BJ (cell line): ENCODE measurements at places on chromosomes 1 and 21.

GRCh38 chr1:167926486-167926997 lies 9.9 kb upstream of the DCAF6 start:
- DNase-seq = no peak

GRCh38 chr1:998745-998994 lies 1.2 kb downstream of the HES4 start:
- DNase-seq = no peak

DNA sequence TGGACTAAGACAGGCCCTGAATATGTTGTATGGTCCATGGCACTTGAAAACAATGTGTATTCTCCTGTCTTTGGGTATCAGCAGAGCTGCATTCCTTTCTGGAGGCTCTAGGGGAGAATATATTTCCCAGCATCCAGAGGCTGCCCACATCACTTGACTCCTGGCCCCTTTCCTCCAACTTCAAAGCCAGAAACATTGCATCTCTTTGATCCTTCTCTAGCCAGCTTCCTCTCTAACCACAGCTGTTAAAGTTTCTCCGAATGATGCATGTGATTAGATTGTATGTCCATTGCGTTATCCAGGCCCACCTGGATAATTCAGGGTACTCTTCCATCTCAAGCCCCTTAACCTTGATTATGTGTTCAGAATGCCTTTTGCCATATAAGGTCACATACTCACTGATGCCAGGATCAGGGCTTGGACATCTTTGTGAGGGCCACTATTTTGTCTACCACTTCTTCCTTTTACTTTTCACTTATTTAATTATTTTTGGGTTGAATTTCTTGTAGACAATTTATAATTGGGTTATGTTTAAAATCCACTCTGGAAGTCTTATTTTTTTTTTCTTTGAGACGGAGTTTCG lies 5.3 kb downstream of the CHD1L start:
- no peak for DNase-seq

GRCh38 chr21:44868707-44869106 lies 4.8 kb downstream of the PTTG1IP start:
- DNase-seq = no peak

DNA sequence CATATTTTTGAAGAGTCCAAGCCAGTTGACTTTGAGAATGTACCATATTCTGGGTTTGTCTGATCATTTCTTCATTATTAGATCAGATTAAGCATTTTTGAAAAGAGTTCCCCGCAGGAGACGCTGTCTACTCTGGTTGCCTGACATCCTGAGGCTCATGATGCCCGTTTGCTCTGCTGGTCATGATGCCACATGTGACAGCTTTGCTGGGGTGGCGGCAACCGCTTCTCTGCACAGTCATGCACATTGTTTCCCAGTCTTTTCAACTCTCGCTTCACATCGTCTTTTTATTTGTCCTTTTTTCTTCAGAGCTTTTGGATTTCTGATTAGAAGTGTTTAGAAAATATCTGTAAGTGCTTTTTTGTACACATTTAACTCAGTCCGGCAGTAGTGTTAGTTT lies 90.7 kb downstream of the ST6GALNAC5 start:
- no peak for DNase-seq

- no peak for DNase-seq
Measured at GRCh38 chr1:1324084-1324523, 356 bp downstream of the INTS11 start.

- DNase-seq = no peak
Measured at GRCh38 chr1:93770640-93771039, 89.0 kb upstream of the BCAR3 start.
